ENCODE measurements at places on chromosomes 5 and 9. TPM values are rescaled to one million over a fixed set of nuclear protein-coding genes. Genes with fewer than 3 reads are reported as not detected.

GARIN3 gene
- not detected for polyA plus RNA-seq

UBAC1 gene
- 33.9 TPM for polyA plus RNA-seq

- DNase-seq, result no peak
Observed at GRCh38 chr5:142455856-142456255, 131.0 kb upstream of the SPRY4 start.

FAM78A gene
- 0.27 TPM for polyA plus RNA-seq

DNA sequence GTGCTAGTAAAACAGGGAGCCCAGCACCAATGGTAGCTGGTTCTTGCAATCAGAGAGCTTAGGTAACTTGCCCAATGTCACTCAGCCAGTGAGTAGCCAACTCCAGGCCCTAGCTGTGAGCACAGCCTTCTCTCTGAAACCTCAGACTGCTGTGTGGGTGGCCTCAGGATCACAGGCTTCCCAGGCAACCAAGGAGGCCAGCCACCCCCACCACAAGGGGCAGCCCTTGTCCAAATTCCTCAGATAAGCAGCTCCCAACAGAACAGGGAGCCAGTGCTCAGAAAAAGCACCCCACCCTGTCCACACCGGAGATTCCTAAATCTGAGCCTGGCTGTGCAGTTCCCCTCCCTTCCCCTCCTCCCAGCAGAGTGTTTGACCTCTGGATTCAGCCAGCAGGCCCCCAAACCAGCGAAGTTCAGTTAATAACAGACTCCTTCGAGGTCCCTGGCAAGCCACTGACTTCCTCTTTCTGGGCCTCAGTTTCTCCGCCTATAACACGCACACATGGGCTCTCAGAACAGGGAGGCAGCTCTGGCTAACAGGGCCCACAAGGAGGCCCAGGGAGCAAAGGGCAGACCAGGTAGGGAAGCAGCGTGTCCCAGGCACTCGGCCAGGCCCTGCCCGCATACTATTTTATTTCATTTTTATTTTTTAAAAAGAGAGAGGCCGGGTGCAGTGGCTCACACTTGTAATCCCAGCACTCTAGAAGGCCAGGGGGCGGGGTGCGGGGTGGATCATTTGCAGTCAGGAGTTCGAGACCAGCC, 2.7 kb downstream of the EEIG1 start:
- peak; percentile 80 for DNase-seq

DNA sequence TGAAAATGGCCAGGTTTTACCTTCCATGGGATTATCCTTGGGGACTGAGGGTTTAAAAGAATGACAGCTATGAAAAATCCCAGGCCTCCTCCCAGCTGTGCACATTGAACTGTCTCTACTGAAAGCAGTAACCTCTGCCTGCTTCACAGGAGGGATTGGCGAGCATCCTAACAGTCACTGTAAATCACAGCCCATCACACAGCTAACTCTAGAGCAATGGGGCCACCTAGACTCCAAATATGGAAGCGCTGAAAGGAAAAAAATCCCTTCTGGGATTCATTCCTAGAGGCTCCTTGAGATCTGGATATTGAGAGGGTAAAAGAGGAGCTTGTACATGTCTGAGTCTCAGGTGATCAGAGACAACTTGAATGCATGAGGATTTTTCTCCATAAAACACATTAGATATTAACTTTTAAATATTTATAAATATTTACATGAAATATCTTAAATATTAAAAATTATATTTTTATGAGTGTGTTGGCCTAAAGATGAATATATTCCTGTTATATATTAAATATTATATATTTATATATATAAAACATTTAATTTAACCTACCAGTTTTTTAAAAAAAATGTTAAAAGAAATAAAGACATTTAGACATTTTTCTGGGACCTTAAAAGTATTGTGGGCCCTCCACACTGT, 133.8 kb upstream of the SLC24A2 start:
- peak; percentile 46 for DNase-seq

DNA sequence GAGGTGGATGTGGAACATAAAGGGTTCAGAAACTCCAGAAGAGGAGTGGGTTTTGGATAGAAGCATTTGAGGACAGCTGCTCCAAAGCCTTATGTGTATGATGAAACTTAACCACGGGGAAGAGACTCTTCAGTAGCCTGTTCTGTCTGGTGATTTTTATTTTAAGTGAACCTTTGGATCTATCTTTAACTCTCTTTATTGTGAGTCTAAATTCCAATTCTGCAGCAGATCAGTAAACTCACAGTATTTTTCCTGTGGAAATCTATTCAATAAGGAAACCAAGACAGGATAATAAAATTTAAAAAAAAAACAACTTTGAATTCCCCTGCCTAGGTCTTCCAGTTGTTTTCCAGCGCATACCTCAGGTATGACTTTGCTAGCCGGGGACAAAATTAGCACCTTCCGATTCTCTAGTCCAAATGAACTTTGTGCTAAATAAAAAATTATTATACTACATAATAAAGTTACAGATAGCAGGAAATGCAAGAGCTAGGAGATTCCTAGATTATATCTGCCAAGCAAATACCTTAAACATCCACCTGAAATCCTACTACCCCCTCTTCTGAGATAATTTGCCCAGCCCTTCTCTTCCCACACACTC, 101.9 kb downstream of the NLN start:
- DNase-seq, result no peak

- DNase-seq, result no peak
Observed at GRCh38 chr9:76913467-76913866, 7.6 kb upstream of the PRUNE2 start.

GRCh38 chr5:58191443-58191842, 268.4 kb downstream of the PLK2 start:
- no peak for DNase-seq
